Cardiac septum (tissue), 1 donor: ENCODE measurements at places on chromosomes 1 and 21.

DNA sequence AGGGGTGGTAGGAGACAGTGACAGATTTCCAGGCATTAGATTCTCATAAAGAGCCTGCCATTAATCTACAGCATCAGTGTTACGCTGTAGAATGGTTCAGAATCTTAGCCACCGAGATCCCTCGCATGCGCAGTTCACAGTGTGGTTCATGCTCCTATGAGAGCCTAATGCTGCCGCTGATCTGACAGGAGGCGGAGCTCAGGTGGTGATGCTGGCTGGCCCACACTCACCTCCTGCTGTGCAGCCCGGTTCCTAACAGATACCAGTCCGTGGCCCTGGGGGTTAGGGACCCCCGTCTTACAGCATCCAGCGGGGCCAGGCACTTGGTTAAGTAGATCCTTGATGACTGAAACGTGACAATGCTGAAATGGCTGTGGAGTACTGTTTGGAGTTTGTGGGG is 163.6 kb upstream of the C1orf21 start:
- DNase-seq: no peak

DNA sequence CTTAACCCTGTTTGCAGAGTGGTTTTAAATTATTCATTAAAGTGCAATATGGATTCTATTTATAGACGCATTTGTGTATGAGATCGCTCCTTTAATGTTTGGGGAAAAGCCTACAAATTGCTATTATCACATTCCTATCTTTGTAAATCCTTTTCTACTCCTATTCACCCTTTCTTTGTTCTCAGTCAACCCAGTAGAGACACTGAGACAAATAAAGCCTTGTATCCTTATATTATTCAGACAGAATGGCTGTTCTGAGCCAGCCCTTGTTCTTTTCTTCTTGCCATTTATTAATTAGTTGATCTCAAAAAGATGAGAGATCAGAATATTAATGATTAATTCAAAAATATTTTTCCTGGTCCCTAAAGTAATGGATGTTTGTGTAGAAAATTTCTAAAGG is 8.4 kb downstream of the PCBP3 start:
- no peak for DNase-seq

- no peak for DNase-seq
Observed at GRCh38 chr1:24113641-24114033, 1.7 kb upstream of the MYOM3 start.

GRCh38 chr1:220527279-220527907 is 543 bp upstream of the MARK1 start:
- DNase-seq: peak; percentile 77

DNA sequence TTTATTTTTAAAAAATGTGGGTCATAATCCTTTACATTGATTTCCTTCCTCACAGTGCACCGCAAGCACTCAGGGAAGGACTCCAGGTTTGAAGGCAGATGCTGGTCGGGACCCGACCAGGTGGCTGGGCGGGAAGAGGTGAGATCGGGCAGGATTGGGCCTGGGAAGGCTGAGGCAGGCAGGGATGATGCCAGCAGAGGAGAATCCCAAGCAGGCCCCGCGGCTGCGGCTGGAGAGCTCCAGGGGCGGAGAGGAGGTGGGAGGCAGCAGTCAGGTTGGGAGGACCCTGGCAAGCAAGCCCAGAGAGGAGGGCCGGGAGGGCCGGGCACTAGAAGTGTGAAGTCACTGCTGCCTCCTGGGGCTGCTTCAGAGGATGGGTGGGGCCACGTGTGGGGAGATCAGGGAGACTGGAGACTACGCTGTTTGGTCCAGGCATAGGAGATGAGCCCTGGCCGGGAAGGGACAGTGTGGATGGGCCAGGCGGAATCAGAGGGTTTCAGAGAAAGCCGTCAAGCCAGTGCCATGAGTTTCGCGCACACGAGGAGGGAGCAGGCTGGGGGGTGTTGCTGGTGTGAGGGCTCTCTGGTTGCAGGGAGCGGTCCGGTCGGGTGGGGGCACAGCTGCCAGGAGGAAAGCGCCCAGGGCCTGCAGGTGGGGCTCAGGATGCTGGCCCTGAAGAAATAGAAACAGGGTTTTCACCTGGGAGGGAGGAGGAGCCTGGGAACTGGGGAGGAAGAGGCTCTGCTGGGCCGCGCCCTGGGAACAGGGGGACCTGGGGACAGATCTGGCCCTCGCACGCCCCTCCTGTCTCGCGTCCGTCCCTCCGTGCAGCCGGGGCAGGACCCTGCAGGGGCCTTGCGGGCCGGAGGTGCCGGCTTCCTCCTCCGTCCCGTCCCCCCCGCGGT is 888 bp upstream of the COL18A1 start:
- DNase-seq: no peak

- peak; percentile 54 for DNase-seq
Observed at GRCh38 chr1:29280409-29281131, 44.2 kb downstream of the PTPRU start.

- DNase-seq: no peak
Observed at GRCh38 chr21:43676391-43676790, 17.0 kb downstream of the RRP1B start.

- DNase-seq: no peak
Observed at GRCh38 chr1:72936942-72937341, 654.6 kb upstream of the NEGR1 start.

DNA sequence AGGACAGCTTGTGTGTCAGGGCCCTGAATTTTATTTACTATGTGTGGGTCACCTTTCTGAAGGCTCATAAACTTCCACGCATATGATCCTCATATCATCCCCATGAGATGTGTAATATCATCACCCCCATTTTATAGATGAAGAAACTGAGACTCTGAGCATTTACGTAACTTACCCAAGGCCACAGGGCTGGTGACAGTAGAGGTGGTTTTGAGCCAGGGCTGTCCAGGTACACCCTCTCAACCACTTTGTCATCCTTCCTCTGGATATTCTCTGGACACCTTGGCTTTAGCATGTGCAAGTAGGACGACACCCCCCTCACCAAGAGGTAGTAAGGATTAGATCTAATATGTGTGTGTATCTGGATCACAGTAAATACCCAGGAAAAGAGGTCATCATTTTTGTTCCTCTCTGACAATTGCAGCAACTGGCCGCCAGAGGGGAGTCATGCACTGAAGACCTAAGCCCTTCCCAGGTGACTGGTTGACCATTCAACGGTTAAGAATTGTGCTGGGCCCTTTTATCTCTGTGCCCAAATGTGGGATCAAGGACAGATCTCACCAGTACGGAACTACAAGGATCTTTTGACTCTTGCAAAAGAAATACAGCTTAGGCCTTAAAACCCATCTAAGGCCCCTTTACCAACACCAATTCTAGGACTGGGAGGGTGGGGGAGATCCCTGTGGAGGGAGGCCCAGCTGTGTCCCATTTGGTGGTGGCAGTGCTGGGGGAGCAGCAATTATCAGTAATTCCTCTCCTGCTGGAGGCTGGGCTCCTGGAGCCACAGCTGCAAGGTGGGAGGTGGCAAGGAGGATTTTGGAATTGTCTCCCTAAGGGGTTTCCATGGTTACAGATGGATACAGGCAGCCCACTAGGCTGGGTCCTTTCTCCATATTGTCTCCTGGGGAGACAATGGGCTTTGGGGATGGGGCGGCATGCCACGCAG is 13.7 kb upstream of the E2F2 start:
- peak; percentile 85 for DNase-seq

GRCh38 chr1:185974367-185975170 is 240.4 kb downstream of the HMCN1 start:
- DNase-seq: no peak

- no peak for DNase-seq
Observed at GRCh38 chr1:204134103-204134502, 17.7 kb downstream of the ETNK2 start.

GRCh38 chr1:27000090-27000816 is 6.8 kb downstream of the TRNP1 start:
- no peak for DNase-seq

DNA sequence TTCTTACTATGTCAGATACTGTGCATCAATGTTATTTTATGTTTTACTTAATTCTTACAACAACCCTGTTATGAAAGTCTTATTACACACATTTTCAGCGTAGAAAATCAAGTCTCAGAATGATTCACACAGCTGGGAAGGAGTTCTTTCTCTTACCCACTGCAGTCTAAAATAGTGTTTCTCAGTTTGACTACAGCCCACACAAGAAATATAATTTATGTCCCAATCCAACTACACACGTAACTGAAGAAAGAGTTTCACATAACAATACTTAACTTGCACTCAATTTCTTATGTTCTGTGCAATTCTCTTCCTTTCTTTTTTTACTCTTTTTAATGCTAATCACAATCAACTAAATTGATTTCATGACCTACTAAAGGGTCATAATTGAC is 252.8 kb upstream of the ADGRL2 start:
- DNase-seq: no peak

DNA sequence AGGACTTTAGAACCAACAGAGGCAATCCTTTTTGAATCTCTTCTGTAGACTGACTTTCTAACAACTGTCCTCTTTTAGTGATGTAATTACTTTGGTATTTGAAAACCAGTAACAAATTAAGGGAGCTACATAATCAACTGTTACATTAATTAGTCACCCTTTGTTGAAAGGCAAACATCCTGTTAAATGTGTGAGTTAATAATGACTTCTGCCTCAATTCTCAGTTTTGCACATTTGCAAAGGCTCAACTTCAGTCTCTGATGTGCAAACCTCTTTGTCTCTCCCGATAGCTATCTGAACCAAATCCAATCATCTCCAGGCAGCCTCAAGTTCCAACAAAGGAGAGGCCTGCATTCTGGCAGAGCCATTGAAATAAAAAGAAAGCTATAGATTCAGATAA is 135.4 kb upstream of the C8B start:
- no peak for DNase-seq

- DNase-seq: no peak
Observed at GRCh38 chr1:205915354-205915990, 27.8 kb downstream of the SLC26A9 start.

GRCh38 chr1:169107603-169108208 is 1.2 kb downstream of the ATP1B1 start:
- DNase-seq: no peak

GRCh38 chr1:3745590-3746381 is 6.5 kb upstream of the CCDC27 start:
- no peak for DNase-seq

- no peak for DNase-seq
Observed at GRCh38 chr1:221708987-221709386, 32.9 kb downstream of the DUSP10 start.

- no peak for DNase-seq
Observed at GRCh38 chr1:182147136-182147820, 85.8 kb upstream of the ZNF648 start.

- peak; percentile 73 for DNase-seq
Observed at GRCh38 chr1:36520771-36521420, 38.2 kb upstream of the CSF3R start.

- DNase-seq: no peak
Observed at GRCh38 chr1:58468612-58469011, 77.9 kb downstream of the OMA1 start.

DNA sequence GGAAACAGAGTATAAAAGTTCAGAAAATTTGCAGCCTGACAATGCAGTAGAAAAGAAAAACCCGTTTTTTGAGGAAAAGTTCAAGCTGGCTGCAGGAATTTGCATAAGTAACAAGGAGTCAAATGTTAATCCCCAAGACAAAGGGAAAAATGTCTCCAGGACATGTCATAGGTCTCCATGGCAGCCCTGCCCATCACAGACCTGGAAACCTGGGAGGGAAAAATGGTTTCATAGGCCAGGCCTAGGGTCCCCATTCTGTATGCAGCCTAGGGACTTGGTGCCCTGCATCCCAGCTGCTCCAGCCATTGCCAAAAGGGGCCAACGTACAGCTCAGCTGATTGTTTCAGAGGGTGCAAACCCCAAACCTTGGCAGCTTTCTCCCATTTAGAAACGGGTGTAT is 3.6 kb upstream of the KCNT2 start:
- no peak for DNase-seq

DNA sequence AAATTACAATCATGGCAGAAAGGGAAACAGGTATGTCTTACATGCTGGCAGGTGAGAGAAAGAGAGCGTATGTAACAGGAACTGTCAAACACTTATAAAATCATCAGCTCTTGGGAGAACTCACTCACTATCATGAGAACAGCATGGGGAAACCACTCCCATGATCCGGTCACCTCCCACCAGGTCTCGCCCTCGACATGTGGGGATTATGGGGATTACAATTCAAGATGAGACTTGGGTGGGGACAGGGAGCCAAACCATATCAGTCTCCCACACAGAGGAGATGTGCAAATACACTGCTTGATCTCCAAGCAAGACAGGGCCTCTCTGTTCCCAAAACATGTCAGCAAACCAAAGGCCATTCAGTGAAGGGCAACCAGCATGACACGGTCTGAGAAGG is 27.4 kb downstream of the LMX1A start:
- no peak for DNase-seq

DNA sequence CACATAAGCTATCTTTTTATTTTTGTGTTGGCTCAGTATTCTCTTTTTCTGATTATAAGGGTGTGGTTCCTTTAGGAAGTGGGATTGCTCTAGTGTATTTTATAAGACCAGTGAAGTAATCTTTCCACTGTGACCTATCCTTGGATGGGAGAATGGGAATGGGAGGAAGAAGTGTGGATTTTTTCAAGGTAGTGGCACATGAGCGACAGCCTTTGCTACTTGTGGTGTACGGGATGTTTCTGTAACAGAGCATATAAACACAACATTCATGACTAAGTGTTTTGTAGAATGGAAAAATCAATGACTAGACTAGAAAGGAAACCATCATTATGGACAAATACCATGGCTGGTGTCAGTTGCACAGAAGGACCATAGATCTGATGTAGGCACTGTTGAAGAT is 209.6 kb downstream of the GIPC2 start:
- DNase-seq: no peak

GRCh38 chr21:15870819-15871218 is 141.0 kb downstream of the USP25 start:
- DNase-seq: no peak

- peak; percentile 70 for DNase-seq
Observed at GRCh38 chr1:226638608-226639007, 90.0 kb downstream of the STUM start.

GRCh38 chr1:244383278-244383884 is 68.3 kb downstream of the ADSS2 start:
- no peak for DNase-seq

DNA sequence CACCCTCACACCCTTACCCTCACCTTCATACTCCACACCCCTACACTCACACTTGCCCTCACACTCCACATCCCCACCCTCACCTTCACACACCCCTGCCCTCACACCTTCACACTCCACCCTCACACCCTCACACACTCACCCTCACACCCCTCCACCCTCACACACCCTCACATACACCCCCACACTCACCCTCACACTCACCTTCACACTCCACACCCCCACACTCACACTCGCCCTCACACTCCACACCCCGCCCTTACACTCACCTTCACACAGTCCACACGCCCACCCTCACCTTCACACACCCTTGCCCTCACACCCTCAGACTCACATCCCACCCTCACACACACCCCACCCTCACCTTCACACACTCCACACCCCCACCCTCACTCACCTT is 43.6 kb upstream of the EDN2 start:
- DNase-seq: peak; percentile 35

GRCh38 chr1:97913506-97914139 is 7.2 kb downstream of the DPYD start:
- no peak for DNase-seq
